Esophagus muscularis mucosa (tissue), 4 donors: ENCODE measurements at places on chromosomes 2 and 18. TPM values are rescaled to one million over a fixed set of nuclear protein-coding genes. Genes with fewer than 3 reads are reported as not detected.
A peak's percentile ranks its signal among the peaks of the same experiment; 100 is the strongest.

Gene GBX2
- not detected for total RNA-seq

Gene CBLN2
- 0.33 TPM for total RNA-seq

Gene CNDP1
- total RNA-seq, result not detected

Gene ALLC
- not detected for total RNA-seq

Gene PDE11A
- 0.58 TPM for total RNA-seq

Gene SULT1C3
- not detected for total RNA-seq

Gene IL1RL1
- 10.0 TPM for total RNA-seq

Gene FAP
- 10.8 TPM for total RNA-seq

Gene STON1
- total RNA-seq, result 166 TPM

Gene C2orf72
- total RNA-seq, result not detected

Gene EDAR
- not detected for total RNA-seq

GRCh38 chr2:119650206-119650605 lies 28.8 kb upstream of the TMEM177 start:
- DNase-seq, result peak; percentile 29

- DNase-seq, result no peak
These were observed 206.5 kb upstream of the FANCL start for GRCh38 chr2:58447586-58447985.

- DNase-seq, result no peak
These were observed 113.0 kb downstream of the QPCT start for GRCh38 chr2:37457401-37457901.

GRCh38 chr2:144477957-144478311 lies 42.0 kb downstream of the ZEB2 start:
- no peak for DNase-seq

- DNase-seq, result no peak
These were observed 39.6 kb downstream of the EMX1 start for GRCh38 chr2:72956936-72957335.

GRCh38 chr2:131125195-131125757 lies 20.1 kb downstream of the PLEKHB2 start:
- no peak for DNase-seq

- DNase-seq, result no peak
These were observed 504.0 kb downstream of the EPHA4 start for GRCh38 chr2:221068123-221068522.

DNA sequence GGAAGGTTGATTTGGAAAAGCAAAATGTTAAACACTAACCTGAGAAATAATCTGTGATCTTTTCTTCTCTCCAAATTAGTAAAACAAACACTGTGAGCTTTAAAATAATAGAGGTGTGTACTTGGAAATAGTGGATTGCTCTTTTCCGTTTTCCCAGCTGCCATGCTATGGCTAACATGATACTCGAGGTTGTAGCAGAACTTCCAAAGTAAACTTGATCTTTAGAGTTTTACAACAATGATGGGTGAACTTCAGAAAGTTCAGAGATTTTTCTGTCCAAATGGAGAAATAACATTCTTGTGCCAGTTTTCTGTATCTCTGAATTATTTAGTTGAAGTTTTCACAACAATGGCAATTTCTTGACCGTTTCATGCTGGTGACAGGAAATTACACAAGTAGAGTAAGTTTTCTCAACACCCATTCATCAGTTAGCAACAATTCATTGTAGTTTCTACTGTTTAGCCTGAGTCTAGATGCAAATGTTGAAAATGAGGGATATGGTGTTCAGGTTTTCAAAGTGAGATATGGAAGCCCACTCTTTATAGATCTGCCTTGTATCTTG lies 135.3 kb upstream of the CTAGE1 start:
- DNase-seq, result no peak

DNA sequence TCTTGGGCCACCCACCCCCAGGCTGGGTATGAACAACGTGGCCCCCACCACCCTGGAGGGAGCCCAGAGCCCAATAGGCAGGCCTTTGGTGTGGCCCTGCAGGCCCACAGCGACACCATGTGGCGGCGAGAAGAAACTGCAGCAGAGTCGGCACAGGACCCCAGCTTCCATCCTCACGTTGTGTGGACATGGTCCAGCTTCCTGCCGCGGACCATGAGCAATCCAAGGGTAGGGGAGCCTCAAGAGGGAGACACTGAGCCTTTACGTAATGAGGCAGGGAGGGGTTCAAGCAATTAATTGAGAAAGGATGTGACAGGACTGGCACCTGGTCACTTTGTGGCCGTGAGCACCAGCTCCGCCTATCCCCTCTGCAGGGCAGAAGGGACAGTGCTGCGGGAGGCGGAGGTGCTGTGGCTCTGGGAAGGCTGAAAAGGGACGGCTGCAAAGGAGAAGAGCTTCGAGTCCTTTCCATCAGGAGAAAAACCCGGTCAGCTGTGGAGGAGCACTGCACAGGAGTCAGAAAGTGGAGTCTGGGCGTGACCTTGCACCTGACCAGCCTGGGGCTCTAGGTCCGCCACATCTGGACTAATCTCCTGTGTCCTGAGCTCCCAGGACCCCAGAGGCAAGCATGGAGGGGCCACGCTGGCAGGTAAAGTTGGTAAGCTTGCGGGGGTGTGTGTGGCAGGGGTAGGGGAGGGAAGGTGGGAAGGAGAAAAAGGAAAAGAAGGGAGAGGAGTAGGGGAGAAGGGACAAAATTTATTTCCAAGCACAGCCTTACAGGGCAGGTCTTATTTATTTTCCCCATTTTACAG lies 44.9 kb downstream of the TMEM37 start:
- no peak for DNase-seq

GRCh38 chr2:194332799-194333490 lies 1324.1 kb upstream of the SLC39A10 start:
- no peak for DNase-seq

- DNase-seq, result no peak
These were observed 26.3 kb downstream of the MBP start for GRCh38 chr18:77106331-77106730.

DNA sequence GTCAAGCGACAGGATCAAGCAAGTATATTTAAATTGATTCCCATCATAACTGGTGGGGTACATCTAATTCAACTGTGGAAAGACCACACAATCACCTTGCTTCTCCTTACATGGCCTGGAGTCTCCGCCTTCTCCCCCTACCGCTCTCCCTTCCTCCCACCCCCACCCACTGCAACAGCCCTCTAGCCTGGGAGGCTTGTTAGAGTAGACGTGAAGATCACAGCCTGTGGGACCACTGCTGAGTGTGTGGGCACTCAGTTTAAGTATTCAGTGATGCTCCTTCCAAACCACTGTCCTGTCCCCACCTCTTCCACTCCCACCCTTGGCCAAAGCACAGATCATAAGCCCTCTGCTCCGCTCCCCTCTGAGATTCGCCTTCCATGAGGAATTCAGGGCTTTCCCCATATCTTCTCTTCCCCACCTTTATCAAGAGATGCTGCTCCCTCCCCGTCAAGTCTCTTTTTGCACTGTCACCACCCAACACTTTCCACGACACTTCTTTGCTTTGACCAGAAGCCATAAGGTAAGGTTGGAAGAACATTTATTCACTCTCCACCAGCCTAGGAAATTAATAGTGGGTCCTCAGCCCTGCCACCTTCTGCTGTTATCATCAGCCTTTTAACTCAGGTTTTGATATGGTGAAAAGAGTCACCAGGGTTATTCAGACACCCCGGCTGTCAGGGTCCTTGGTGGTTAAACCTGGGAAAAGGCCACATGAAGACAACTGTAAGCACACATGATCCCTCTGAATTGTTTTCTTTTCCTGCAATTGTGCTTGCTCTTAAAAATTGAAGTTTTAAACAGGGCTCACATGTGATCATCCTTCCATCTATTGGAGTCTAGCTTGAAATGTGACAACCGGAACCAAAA lies 1.7 kb downstream of the METTL4 start:
- DNase-seq, result no peak

DNA sequence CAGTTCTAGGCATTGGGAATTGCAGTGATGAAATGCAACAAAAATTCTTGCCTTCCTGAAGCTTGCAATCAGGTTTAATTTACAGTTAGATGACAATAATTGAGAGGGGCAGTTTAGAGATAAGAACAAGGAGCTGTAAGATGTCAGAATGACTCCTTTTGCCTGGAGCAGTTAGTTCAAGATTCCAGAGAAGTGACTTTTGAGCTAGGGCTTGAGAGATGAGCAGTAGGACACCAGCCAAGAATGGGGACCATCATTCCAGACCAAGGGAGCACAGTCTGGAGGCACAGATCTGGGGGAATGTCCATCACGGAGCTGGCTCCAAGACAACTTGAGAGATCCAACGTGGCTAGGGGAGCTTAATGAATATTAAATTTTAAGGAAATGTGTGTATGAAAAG lies 26.8 kb downstream of the CACNB4 start:
- no peak for DNase-seq

DNA sequence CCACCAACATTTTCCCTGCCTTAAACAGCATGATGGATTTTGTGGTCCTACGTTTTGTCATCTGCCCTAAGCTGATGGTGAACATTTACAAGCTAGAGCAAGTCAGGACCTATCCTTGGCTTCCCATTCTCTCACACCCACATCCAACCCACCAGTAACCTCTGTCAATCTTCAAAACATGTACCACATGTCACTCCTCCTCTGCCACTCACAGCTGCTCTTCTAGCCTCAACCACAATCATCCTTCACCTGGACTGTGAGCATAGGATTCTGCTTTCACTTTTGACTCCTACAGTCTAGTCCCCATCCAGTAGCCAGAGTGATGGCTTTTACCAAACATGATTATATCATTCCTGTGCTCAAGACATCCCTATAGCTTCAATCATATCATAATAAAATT lies 279.8 kb upstream of the DLGAP1 start:
- DNase-seq, result no peak

GRCh38 chr18:63686871-63687270 lies 15.9 kb upstream of the SERPINB11 start:
- no peak for DNase-seq

DNA sequence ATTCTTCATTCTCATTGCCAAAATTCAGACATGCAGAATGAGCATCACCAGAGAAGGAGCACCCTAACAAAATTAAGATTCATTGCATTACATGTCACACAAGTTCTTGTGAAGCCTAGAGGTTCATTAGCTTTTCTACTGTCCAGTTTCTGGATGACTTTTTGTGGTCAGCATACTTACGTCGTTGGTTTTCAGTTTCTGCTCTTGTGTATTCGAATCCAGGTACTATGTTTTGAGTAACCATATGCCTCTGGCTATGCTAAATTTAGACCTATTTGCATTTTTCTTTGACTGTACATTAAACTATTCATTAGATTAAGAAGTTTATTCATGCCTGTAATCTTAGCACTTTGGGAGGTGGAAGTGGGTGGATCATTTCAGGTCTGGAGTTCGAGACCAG lies 251.3 kb downstream of the PARD3B start:
- no peak for DNase-seq

GRCh38 chr18:37408676-37409265 lies 156.8 kb downstream of the CELF4 start:
- no peak for DNase-seq

DNA sequence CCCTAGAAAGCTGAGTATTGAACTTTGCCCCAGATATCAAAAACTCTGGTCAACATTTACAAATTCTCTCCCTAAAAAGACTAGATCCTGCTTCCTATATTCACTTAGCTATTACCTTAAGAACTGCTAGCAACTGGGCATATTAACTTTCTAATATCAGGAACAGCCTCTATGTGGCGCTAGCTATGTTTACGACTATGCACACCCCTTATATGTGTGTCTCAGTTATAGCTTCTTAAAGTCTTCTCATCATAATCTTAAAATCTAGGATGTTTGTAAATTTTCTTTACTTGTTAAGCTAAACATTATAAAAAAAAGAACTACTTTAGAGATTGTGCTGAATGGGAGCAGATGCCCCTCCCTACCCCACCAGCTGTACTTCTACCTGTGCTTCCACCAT lies 1.7 kb upstream of the STAMBP start:
- DNase-seq, result no peak

DNA sequence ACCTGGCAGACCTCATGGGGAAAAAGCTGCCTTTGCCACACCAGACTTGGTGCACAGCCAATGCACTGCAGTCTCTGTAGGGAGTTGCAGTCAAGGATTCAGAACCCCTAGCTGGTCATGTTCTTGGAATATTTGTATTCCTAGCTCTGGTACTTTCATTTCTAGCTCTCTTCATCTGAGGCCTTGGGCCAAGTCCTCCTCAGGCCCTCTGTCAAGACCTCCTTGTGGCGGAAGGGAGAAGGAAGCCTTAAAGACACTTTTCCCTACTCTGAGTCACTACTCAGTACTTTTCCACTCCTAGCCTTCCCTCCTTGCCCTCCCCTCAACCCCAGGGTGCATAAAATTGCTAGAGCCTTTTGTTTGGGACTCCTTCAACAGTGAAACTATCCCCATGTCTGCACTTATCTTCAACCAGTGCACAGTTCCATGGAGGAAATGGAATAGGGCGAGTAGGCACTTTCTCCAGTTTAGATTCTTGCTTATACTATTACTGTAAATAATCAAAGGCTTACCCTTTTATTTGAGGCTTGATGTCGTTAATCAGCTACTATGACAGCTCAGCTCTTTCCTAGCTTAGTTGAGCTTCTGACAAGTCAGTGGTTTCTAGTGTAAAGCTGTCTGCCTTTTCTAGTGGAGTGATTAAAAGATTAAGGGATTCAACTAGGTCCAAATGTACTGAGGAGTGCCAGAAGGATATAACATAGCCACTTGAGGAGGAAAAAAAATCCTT lies 15.8 kb downstream of the M1AP start:
- no peak for DNase-seq

- DNase-seq, result no peak
These were observed 799 bp upstream of the KIF1A start for GRCh38 chr2:240820607-240821428.

DNA sequence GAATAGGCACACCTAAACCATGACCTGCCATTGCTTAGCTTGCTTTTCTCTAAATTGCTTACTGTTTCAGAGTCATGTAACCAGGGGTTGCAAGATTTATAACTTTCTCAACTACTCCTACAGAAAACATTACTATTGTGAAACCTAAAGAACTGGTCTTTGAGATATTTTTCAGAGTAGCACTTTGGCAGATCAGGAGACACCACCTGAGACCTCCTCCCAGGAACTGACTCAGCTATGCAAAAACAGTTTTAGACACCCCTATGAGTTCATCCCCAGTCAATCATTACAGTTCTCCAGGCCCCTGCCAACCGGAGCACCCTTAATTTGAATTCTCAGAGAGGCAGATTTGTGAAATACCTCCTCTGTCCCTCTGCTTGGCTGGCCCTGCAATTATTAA lies 80.3 kb downstream of the MBOAT2 start:
- no peak for DNase-seq

- DNase-seq, result no peak
These were observed 239.1 kb downstream of the ICOS start for GRCh38 chr2:204175552-204176271.

GRCh38 chr2:40256649-40257048 lies 195.2 kb downstream of the SLC8A1 start:
- DNase-seq, result no peak

- DNase-seq, result no peak
These were observed 281.1 kb upstream of the COL3A1 start for GRCh38 chr2:188693111-188693510.

GRCh38 chr18:24168496-24168895 lies 29.6 kb downstream of the CABYR start:
- DNase-seq, result no peak

DNA sequence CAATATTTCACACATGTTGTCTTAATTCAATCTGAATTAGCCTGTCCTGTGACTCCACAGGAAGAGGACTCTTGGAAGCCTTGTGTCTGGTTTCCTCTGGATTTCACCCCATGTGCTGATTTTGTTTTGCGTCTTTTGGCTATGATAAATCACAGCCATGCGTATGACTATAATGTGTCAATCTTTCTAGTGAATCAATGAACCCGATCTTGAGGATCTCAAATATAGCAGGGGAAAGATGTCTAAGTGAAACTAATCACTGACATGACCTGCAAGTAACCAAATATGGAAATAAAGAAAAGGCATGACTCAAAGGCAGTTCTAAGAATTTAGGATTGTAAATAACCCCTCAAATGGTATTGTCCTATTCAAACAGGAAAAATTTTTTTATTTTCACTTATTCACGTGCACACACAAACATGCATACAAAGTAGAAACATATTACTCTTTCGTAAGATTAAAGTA lies 8.2 kb downstream of the WDFY1 start:
- no peak for DNase-seq
